ENCODE measurements at places on chromosomes 13 and 19.
A peak's percentile ranks its signal among the peaks of the same experiment; 100 is the strongest.

GRCh38 chr13:44155422-44156293 is 218.0 kb upstream of the SERP2 start:
- DNase-seq: no peak

GRCh38 chr19:19361075-19361594 is 40.5 kb downstream of the MAU2 start:
- peak; percentile 53 for DNase-seq

DNA sequence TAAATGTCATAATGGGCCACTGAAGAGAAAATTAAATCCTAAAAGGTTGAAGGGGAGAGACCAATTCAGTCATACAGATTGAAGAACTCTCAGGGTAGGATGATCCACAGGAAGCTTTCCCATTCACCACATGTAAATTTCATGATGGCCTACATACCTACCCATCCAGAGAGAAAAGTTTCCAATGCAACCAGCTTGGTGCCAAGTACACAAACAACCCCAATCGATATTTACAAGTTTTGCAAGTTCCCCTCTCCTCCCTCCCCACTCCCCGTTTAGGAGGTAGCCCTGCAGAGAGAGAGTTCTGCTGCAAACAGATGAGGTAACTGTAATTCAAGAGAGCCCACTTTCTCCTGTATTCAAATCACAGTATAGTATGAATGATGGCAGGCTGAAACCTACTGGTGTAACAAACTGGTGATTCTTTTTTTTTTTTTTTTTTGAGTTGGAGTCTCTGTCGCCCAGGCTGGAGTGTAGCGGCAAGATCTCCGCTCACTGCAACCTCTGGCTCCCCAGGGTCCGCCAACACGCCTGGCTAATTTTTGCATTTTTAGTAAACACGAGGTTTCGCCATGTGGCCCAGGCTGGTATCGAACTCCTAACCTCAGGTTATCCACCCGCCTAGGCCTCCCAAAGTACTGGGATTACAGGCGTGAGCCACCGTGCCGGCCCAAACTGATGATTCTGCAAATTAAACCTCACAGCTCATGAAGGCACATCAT is 14.4 kb downstream of the FOXO1 start:
- no peak for DNase-seq

- DNase-seq: no peak
Observed at GRCh38 chr19:2234996-2235380, 1.1 kb downstream of the PLEKHJ1 start.

GRCh38 chr13:77062097-77062496 is 35.1 kb upstream of the FBXL3 start:
- no peak for DNase-seq

DNA sequence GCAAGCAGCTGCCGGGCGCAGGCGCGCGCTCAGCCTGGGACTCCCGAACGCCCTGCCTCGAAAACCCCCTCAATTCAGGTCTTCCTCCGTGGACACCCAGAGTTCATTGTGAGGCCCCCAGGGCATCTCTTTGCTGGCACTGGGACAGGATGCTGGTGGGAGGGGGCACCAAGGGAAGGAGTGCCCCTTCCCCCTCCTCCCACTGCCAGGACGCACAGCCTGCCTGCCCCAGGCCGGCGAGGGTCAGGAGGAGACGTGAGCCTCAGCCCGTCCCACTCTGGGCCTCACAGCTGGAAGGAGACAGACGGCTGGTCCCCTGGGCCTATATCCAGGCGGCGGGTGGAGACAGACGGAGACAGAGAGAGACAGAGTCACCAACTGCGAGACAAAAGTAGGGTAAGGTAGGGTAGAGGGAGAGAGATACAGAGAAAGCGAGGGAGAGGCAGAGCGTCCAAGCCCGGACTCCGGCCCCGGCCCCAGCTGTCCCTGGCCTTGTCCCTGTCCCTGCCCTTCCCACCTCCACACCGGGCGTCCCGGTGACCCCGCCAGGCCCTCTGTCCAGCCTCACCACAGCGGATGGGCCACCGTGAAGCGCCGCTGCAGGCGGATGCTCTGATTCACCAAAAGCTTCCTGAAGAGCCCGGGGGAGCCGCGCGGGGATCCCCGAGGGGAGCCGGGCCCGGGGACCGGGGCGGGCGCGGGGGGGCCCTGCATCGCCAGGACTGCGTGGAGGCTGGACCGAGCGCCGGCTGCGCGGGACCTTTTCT is at the start of gene PDE4C:
TSS of gene PDE4C (minus strand) at position 737 of the 767 bp plus-strand sequence. CDS start at position 714, 23 bp downstream.
- no peak for DNase-seq

- peak; percentile 75 for DNase-seq
Observed at GRCh38 chr19:13150187-13150930, at the start of the genes IER2 and STX10. Gene IER2 (plus strand): TSS chr19:13150411. CDS start chr19:13153187, 2,776 bp downstream. Gene STX10 (minus strand): TSS chr19:13150375. CDS start chr19:13150173, 202 bp downstream.

DNA sequence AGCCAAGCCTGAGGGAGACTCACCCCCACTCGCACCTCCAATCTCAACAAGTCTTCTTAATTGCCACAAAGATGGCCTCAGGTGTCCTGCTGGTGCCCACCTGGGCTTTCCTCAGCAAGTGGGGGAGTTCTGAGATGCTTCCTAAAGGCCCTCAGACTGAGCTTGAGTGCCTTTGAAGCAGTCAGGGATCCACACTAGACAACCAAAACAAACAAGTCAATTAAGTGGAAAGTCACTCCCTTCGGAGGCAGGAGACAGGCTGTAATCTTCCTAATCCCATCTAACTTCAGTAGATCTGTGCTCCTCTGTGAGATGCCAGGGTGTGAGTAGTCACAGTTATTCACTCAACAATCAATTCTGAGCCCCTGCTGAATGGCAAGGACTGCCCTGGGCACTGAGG is 68.3 kb upstream of the SERP2 start:
- DNase-seq: no peak

GRCh38 chr19:11478167-11479089 is 2.4 kb downstream of the ELAVL3 start:
- DNase-seq: no peak

GRCh38 chr19:40283414-40284250 is 1.5 kb downstream of the AKT2 start:
- no peak for DNase-seq

DNA sequence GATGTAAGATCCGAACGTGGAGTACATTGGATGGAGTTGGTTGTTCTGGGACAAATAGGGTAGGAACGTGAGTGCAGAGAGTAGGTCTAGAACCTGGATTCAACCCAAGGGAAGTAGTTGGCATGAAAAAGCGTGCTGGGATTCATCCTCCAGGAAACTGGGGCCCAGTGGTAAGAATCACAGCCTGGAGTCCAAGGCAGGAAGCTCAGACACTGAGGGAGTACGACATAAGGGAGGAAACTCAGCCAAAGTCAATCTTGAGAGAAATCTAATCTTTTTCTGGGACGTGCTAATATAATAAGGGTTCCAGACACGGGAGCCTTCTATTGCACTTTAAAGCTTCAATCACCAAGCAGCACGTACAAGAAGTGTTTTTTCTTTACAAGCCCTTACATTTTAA is 46.4 kb downstream of the DLEU7 start:
- no peak for DNase-seq

DNA sequence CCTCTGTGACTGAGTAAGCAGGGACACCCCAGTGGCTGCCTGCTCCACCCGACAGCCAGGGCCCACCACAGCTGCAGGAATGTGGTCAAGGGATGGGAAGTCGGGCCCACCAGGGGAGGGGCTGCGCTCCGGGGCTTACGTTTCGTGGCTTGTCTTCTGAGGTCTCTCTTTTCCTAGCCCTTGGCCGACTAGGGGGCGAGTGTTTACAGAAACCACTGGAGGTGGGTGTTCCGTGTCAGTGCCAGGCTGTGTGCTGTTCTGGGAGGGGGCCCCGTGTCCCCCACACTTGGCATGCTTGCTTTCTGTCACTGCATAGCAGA is 4.5 kb downstream of the ADAT3 start:
- DNase-seq: no peak

DNA sequence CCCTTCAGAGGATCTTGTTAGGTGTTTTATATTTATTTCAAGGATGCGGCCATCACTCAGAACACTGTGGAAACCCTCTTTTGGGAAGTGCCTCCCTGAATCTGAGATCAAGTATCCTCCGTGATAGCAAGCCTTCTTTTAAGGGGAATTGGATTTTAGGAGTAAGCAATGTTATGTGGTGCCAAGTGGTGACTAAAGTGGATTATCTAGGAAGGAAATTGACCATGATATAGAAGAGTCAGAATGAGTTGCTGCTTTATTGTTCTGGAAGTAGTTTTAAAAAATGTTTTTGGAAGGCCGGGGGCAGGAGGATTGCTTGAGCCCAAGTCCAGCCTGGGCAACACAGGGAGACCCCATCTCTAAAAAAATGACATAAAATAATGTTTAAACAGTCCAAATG is 6.7 kb downstream of the ERCC5 start:
- no peak for DNase-seq

GRCh38 chr19:55304279-55304978 is 20.6 kb downstream of the BRSK1 start:
- no peak for DNase-seq

DNA sequence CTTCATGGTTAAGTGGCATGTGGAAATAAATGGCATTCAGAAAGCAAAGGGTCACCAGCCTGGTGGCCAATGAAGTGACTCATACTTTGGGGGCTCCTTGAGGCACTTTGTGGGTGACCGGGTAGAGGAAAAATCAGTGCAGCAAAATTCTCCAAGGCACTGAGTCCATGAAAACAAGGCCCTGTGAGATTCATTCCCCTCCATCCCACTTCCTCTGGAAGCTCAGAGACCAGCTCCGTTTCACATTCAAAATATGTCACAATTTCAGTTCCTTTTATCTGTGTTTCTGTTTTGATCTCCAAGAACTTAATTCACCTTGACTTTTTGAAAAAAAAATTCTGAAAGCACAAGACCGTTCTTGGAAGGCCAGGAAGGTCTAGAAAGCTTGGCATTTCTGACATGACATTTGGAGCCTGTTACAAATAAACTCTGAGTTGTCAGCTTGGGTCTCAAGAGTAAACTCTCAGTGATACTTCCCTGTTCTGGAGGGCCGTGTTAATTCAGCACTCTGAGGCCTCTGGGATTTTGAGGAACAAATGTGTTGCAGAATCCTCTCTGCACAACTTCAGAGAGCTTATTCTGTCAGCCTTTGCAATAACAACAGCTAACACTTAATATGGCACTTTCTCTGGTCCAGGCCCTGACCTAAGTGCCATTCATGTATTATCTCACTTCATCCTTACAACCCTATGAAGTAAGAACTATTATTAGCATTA is 6.8 kb downstream of the CYSLTR2 start:
- DNase-seq: no peak

GRCh38 chr13:51231456-51231855 is 9.3 kb downstream of the FAM124A start:
- DNase-seq: no peak

DNA sequence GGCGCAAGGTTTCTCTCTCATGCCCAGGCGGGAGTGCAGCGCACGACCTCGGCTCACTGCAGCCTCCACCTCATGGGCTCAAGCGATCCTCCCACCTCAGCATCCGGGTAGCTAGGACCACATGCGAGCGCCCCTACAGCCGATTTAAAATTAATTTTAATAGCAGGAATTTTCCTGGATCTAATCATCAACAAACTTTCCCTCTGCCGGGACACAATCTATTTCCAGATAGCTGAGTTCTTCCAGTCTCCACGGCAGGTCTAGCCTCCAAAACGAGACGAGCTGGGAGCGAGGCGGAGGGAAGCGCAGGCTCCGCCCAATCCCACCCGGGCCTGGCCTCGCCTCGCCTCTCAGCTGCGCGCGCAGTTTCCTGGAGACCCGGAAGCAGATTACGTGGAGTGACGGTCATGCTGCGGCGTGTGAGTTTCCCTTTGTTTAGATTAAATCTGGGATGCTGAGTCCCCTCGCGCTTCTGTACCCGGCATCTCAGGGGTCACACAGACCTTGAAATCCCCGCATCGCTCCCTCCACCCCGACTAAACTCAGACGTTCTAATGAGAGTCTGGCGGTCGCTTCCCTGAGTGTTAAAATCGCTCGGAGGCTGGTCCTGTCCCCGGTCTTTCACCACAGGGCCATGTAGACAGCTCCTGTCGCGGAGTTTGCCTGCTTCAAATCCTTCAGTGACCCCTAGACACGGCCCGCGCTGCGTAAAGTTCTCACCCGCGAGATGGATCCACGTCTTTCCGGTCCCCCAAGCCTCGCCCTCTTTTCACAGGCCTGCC is at the start of gene ZNF880:
TSS of gene ZNF880 (plus strand) at position 365 of the 782 bp plus-strand sequence. CDS start at position 408, 43 bp downstream.
- no peak for DNase-seq

Measured in NCI-H2081 treated with DMSO at 0.1 percent for 48 hours (cell line).